BE2C (cell line): ENCODE measurements at places on chromosomes 7 and 10.

DNA sequence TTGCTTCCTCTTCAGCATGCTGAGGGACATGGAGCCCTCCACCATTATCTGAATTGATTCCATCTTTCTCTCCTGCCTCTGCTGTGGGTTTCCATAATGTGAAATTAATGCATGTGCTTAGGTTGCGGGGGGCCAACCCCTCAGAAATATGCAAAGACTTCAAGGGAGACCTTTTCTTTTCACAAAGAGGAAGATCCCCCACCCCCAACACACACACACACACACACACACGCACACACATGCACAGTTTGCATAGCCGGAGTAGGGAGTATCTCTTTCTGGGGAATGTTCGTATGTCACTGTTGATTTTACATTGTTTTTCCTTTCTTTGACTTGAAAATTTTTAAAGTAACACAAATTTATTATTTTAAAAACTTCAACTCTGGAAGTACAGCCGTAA lies 193.5 kb downstream of the MGMT start:
- DNase-seq: no peak

DNA sequence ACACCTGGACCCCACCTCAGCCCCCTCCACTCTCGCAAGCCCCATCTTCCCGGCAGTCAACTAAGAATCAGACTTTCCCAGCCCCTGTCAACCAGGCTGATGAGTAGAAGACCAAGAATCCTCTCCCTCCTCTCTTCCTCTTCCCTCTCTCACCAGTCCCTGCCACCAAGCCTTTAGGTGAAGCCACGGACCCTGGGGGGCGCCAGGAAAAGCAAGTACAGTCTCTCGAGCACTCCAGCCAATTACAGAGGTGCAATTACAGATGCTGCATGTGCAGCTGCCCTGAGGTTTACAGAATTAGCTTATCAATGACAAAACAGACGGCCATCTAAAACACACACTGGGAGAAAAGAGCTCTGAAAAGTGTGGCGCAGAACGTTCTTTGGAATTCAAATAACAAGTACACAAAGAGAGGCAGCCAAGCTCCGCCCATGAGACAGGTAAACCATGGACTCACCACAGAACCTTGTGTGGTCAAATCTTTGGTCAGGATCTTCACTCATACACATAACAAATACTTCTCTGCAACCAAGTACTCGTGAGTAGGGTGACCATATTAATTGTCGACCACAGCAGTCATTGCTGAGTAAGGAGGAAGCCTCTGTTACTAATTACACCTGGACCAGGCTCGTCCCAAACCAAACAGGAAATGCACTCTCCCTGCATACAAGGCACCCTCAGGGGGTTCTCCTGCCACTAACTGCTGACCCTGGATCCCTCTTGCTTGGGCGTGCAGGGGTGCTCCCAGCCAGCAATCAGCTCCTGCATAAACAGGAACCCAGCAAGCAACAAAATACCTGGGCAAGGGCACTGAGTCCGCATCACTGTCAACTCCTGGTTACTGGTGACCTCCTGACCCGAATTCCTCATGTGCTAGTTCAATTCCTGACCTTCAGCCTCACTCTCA lies 189.2 kb downstream of the FAM107B start:
- no peak for DNase-seq

- DNase-seq: peak; percentile 60
Measured at GRCh38 chr10:8298896-8299570, 244.5 kb downstream of the GATA3 start.

DNA sequence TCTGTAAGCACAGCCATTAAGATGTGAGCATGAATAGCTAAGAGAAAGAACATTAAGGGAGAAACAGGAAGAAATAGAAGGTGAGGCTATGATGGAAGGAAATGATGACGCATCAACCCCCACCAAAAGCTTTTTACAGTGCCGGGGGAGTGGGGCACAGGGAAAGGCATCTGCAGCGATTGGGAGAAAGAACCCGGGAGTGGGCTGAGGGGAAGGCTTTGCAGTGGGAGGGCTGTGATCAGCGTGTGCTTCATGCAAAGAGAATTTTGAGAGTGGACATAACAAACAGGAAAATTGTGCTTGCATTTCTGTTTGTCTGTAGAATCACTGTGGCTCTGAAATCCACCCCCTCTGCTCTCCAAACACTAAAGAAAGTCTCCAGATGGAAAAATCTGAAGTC lies 250.8 kb downstream of the KCNMA1 start:
- DNase-seq: no peak
